Suppressor macrophage treated with lipopolysaccharide for 4 hours (primary cell): ENCODE measurements at places on chromosomes 3 and 15.

DNA sequence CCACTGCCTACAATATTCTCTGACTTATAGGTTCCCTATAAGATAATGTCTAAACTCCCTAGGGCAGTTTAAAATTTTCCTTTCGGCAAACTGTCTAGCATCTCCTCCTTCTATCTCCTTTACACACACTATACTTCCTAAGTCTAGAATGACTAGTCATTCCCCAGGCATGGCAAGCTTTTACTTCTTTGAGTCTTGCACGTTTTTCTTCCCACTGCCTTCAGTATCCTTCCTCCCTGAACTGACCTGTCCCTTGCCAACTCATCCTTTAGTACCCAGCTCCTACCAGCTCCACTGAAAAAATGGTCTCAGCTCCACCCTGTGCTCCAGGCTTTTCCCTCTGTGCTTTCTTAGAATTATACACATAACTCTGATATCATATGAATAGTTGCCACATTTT, 93.8 kb upstream of the KBTBD8 start:
- DNase-seq: no peak

- no peak for DNase-seq
Measured at GRCh38 chr15:61421938-61422337, 192.8 kb upstream of the RORA start.

DNA sequence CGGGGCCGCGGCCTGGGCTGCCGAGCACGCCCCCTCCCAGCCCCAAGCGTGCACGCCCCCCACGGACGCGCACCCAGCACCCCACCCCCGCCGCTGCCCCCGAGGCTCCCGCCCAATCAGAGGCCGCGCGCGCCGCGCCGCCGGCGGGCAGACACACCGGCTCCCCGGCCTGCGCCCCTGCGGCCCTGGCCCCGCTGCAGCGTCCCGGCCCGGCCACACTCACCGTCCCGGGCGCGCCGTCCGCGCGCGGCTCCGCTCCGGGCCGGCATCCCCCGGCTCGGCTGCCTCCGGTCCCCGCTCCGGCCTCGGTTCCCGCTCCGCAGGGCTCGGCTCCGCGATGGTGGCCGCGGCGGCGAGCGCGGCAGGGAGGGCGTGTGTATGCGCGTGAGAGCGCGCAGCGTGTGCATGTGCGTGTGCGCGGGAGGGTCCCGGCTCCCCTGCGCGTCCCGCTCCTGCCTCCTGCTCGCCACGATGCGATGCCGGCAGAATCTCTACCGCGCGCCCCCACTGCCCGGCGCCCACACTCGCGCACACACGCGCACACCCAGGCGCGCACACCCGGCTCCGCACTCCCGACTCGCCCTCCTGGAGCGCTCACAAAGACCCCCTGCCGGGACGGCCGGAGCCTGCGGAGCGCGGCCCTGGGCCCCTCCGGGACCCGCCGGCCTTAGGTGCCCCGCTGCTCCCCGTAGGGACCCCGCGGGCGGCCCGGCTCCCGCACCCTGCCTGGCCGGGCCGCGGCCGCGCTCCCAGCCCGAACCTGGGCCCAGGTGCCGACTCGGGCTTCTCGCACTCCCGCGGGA, 186.5 kb upstream of the LINGO1 start:
- no peak for DNase-seq

DNA sequence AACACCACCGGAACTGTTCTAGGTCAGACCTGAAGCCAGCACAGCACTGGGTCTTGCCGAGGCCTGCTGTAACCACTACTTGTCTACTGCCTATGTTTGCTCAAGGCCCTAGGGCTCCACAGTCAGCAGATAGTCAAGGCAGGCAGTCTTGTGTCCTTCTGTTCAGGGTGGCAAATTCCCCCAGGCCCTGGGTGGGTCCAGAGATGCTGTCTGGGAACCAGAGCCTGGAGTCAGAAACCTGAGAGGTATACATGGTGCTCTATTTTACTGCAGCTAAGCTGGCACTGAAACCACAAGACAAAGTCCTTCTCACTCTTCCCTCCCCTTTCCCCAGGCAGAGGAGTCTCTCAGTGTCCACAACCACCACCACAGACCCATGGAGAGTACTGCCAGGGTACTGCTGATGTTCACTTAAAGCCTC, 89.9 kb downstream of the BBX start:
- no peak for DNase-seq

GRCh38 chr15:80846031-80846815, 67.1 kb downstream of the CEMIP start:
- no peak for DNase-seq

GRCh38 chr3:117619805-117620204, 910.2 kb downstream of the TUSC7 start:
- no peak for DNase-seq

GRCh38 chr15:41855261-41855961, 16.8 kb downstream of the PLA2G4B start:
- DNase-seq: no peak

DNA sequence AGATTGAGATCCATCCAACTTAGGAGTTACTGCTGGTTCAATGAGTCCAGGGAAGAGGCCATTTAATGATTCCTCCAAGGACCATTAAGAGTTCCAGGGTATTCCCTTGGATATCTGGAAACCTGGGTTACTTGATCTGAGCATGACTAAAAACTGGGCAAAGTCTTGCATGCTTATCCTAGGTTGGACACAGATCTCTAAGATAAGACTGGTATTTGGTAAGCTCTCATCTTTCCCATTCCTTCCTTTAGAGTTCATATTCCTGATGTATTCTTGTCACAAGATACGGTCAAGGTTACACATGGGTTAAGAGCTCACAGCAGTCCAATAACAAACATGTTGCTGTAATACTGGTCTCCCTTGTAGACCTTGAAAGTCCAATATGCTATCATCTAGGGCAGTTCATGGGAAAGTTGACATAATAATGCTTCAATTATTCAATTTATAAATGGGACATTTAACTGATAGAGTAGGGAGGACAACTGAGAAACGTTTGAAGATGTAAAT, 301.7 kb downstream of the TIGIT start:
- no peak for DNase-seq

- DNase-seq: no peak
Measured at GRCh38 chr3:122391681-122392446, 7.9 kb downstream of the FAM162A start.

GRCh38 chr3:116647996-116648395, 61.6 kb upstream of the TUSC7 start:
- DNase-seq: no peak

DNA sequence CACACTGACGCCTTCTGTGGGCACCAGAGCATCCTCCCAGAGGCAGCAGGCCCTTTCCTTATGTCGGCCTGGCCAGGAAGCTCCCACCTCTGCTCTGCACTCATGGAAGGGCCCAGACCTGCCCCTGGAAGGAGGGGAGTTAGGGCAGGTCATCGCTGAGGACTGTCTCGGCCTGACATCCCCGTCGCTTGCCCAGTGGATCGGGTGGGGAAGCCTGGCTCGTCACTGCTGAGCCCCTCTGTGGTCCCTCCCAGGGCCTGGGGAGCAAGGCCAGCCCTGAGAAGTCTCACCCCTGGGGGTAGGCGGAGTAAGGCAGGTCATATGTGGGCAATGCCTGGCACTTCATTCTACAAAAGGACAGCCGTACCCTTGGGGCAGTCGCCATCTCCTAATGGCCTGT, 62.8 kb upstream of the SNRPA1 start:
- DNase-seq: no peak

GRCh38 chr3:83581546-83581945, 1377.2 kb upstream of the CADM2 start:
- no peak for DNase-seq

- DNase-seq: no peak
Measured at GRCh38 chr3:180278583-180279188, 241.9 kb upstream of the PEX5L start.
